ENCODE measurements at places on chromosomes 1 and 21.

DNA sequence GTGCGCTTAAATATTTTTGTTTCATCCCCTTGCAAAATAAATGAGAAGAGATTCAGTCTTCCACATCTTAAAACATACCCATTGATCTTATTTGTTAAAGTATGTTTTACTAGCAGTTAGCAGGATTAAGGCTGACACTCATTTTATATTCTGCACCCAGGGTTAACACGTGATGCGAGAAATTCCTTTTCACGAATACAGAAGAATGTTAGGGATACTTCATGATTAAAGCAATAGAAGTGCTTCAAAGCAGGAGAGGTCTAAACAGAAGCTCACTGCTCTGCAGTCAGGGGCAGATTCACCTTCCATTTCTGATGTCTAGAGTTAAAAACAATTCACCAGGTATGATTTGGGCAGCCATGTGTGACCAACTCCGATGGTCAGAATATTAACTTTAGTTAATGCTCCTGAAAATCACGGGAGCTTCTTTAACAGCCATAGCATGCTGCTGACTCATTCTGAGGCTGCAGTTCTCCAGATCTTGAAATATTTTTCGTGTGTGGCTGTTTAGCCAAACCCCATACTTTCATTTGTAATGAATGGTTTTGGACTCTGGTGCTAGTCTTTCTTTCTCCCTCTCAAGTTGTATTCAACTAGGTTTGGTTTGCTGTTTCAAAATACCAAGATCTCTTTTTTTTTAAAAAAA is 19.7 kb downstream of the BCAR3 start:
- no peak for DNase-seq

DNA sequence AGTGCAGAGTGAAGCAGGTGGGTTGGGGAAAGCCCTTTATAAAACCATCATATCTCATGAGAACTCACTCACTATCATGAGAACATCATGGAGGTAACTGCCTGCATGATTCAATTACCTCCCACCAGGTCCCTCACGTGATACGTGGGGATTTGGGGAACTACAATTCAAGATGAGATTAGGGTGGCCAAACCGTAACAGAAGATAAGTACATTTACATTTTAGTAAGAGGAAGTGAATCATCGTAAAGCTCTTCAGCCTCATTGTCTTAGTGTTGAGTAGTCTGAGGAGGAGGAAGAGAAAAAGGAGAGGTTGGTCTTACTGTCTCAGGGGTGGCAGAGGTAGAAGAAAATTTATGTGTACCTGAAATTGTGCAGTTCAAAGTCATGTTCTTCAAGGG is 1053.4 kb upstream of the ADGRL4 start:
- no peak for DNase-seq

DNA sequence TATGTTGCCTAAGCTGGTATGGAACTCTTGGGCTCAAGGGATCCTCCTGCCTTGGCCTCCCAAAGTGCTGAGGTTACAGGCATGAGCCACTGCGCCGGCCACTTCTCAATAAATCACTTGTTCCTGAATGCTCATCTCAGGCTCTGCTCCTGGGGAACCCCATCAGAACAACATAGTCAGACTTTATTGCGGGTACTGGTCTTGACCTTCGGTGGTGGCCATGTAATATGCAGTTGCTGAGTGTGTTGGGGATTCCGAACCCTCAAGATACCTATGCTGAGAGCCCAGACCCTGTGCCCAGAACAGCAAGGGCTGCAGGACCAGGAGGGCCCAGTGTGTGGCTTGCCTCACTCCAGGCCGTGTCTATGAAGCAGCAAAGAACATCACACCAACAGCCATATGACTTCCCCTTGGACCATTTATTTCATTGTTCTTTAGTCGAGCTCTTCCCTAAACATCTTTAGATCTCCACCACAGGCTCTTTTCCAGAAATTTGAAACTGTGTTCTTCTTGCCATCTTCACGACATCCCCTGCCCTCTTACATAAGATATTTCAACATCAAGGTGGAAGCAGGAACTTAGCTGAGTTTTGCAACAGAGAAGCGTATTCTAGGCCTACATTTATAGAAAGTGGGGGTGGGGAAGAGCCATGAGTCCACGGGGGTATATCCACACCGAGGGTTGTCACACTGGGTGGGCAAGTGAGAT is 12.7 kb upstream of the SDHB start:
- no peak for DNase-seq

- no peak for DNase-seq
These were observed 109.5 kb downstream of the KCNK1 start for GRCh38 chr1:233723387-233723786.

GRCh38 chr1:169487133-169487532 is 1.4 kb upstream of the SLC19A2 start:
- no peak for DNase-seq

GRCh38 chr21:17989780-17990179 is 170.6 kb upstream of the C21orf91 start:
- DNase-seq: no peak

GRCh38 chr1:150696162-150696561 is 792 bp downstream of the GOLPH3L start:
- no peak for DNase-seq

- no peak for DNase-seq
These were observed 74.9 kb upstream of the ZC3H11B start for GRCh38 chr1:219687779-219688178.

- DNase-seq: peak; percentile 13
These were observed 27.2 kb upstream of the FOXE3 start for GRCh38 chr1:47388891-47389238.

GRCh38 chr1:19445417-19446342 is 39.7 kb downstream of the CAPZB start:
- DNase-seq: no peak

DNA sequence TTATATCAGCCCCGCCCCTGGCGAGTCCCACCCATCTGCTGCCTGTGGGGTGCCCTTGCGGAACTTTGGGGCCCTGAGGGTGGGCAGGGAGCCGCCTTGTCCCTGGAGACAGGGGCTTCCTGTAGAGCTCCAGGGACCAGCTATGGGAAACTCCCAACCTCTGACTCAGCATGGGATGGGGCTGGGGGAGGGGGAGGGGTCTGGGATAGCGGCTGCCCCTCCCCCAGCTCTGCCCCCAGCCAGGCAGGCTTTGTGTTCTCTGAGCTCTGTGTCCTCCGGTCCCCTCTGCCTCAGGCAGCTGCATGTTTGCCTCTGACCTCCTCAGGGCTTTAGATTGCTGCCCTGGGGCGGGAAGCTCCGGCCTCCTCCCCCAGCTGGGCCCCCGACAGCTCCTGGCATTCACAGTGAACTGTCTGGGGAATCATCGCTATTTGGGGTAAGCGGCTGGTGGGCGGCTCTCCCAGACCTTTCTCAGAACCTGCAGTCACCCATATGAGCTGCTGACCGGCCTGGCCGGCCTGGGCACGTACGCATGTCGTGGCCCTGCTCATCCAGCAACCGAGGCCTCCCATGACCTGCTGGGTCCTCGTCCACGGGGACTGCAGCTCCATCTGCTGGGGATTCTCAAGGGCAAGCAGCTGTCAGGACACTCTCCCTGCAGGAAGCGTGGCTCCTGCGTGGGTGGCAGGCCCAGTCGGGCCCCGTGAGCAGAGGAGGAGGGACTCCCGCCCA is 17.1 kb downstream of the ARHGEF16 start:
- DNase-seq: no peak

- no peak for DNase-seq
These were observed 541.1 kb upstream of the PRMT6 start for GRCh38 chr1:106515375-106515774.

GRCh38 chr1:68141071-68142021 is 90.9 kb upstream of the DIRAS3 start:
- DNase-seq: no peak

- no peak for DNase-seq
These were observed 737 bp downstream of the HES4 start for GRCh38 chr1:998995-999724.

- no peak for DNase-seq
These were observed 103.8 kb downstream of the ADSS2 start for GRCh38 chr1:244347942-244348341.

GRCh38 chr1:198042168-198042567 is 114.6 kb upstream of the NEK7 start:
- no peak for DNase-seq

DNA sequence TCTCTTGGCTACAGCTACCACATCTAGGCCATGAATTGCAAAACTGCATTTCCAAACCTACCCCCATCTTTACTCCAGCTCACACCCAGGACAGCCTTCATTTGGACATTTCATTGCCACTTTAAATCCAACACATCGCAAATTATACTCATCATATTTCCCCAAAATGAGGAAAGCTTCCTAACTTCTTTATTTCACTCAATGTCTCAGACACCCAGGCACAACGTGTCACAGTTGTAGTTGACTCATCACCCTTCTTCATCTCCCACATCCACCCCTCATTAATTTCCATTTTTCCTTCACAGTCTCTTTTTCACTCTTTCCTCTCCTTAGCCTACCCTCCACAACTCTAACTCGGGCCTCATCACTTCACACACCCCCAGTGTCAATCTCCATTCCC is 6.7 kb downstream of the OTUD7B start:
- no peak for DNase-seq

DNA sequence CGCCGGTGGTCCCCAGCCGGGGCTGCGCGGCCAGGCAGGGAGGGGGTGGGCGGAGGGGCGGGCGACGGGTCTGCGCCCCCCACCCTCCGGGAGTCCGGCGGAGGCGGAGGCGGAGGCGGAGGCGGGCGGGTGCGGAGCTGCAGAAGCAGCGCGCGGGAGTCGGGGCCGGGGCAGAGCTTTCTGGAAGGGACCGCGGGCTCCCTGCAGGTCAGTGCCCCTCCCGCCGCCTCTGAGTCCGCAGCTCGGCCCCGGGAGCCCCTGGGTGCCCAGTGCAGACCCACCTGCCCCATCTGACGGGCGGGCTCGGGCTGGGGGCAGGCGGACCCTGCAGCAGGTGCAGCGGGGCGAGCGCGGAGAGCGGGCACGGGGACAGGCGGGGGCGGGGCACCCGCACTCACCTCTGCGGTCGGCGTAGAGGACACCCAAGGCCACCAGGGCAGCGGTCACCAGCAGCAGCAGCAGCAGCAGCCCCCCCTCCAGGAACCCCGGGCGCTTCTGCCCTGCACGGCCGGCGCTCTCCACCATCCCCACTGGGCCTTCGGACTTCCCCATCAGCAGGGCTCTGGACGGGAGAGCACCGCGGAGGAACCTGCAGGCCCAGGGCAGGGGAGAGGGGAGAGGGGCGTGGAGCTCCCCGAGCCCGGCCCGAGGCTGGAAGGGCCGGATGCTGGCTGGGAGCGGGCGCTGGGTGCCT is 3.7 kb downstream of the MMEL1 start:
- no peak for DNase-seq

DNA sequence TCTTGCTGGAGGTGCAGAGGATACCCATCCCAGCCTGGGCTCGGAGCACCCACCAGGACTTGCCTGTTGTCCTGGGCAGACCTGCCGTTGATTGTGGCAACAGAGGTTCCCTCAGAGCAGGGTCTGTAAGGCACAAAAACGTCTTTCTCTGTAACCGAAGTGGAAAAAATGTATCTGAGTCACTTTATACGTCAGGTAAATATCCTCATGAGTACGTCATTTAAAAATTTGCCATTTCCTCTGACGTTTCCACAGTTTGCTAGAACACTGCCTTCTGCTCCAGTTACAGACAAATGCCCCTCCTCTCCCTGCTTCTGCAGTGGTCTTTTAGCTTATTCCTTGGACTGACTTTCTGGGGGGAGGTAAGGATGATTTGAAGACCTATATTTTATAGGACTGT is 326.8 kb downstream of the HHAT start:
- DNase-seq: no peak

DNA sequence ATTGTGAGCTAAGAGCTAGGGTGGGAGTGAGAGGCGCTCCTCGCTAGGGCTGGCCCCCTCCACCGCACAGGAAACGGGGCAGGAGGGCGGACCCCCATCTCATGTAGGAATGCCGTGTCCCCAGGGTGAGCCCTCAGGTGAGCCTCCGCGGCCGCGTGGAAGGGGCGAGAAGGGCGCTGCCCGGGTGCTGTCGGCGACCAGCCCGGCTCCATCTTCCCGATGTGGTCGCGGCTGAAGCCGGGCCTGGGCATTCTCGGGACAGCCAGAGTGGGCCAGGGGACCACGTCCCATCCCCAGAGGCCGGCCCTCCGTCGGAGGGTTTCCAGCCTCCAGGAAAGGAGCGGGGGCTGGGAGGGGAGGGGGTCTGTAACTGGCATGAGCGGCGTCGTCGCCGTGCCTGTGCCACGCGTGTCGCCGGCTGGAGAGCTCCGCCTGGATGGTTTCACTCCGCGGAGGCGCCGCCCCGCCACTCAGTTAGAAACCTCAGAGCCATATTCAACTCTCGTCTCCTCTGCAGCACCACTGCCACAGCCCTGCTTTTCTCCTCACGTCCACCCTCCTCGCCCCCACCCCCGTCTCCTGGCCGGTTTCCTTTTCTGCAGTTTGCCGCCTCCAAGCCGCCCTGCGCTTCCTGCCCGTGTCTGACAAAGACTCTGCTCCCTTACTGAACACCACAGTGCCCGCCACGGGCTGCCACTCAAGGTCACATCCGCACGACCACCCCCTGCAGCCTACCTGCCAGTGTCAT is at the start of gene TMEM269:
TMEM269 (plus strand) TSS at position 46 of the 748 bp plus-strand sequence. CDS start 4,903 bp downstream, outside the sequence.
- DNase-seq: peak; percentile 28

- no peak for DNase-seq
These were observed 100.3 kb downstream of the RNF220 start for GRCh38 chr1:44505210-44505993.

DNA sequence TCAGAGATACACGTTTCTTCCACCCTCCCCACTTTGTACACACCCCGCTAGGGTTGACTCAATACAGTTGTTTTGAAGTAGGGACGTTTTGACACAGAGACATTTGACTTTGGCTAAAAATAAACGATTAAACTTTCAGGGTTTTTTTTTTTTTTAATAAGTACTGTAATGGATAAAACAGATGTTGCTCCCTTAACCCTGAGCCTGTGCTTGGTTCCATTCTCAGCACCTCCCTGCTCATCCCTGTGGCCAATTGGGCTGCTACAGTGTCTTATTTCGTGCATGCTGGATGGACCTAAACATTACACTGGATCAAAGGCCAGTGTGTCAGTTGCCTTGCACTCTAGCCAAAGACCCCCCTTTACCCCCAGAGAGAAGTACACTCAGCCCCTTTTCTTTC is 16.9 kb downstream of the GRHL3 start:
- DNase-seq: no peak

GRCh38 chr1:7508052-7508933 is 262.8 kb upstream of the VAMP3 start:
- no peak for DNase-seq

- DNase-seq: no peak
These were observed 41.6 kb downstream of the LAMC2 start for GRCh38 chr1:183227422-183228346.

DNA sequence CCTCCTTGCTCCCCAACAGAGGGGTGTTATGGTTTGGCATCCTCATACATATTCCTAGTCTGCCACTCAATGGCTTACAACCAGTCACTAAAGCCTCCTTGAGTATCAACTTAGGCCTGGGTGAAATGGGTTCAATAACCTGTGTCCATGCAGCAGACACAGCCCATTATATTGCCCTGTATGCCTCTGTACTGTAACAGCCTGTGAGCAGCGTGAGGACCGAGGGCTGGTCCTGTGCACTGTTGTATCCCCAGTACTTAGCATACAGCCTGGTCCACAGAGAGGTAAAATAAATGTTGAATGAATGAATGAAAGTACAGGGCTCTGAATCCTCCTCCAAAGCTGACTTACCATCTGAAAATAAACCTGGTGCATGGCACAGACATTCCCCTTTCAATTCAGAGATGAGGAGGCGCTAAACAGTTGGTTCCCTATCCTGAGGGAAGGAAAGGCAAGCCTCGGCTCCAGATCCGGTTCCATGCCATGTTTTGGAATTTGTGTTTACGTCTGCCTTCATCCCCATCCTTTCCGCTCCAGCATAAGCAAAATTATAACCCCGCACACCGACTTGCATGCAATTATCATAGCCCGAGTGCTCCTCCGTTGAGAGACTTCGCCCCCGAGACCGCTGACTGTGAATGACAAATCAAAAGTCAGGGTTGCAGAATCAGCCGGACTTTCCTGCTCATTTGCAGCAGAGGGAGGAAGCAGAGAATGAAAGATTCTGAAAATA is 45.0 kb upstream of the DNAJC6 start:
- no peak for DNase-seq
